ENCODE measurements at places on chromosomes 2 and 18. TPM values are rescaled to one million over a fixed set of nuclear protein-coding genes. Genes with fewer than 3 reads are reported as not detected.
A peak's percentile ranks its signal among the peaks of the same experiment; 100 is the strongest.

GRCh38 chr2:54573537-54573919 lies 117.4 kb downstream of the SPTBN1 start:
- no peak for DNase-seq

- DNase-seq: no peak
These were observed 313.7 kb downstream of the CYP26B1 start for GRCh38 chr2:71833855-71834560.

DNA sequence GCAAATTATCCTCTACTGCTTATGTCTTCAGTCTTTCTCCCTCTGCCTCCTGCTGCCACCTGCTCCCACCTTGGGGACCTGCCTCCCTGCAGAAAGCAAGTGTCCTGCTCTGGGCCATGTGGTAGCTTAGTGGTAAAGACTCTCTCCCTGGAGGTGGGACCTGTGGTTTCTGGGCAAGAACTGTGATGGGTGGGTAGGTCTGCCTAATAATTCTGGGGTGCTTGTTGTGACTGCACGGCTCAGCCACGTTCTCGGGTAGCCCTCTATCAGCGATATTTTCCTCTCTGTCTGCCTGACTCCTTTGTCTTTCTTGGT lies 16.4 kb upstream of the CD28 start:
- DNase-seq: no peak

DNA sequence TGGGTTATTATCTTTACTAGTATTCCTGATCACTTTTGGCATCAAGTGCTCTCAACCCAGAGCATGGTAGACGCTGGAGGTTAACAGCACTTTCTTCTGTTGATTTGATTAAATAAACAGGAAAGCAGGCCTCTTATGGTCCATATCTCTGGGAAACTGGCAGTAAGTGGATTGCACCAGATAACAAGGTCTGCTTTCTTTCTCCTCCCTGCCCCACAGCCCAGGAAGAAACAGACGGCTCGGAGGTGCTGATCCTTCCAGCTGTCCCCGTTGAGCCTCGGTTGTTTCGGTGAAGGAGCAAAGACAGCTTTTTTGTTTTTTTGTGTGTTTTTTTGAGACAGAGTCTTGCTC lies 100.8 kb upstream of the KCTD1 start:
- no peak for DNase-seq

- no peak for DNase-seq
These were observed 356.7 kb downstream of the STK39 start for GRCh38 chr2:167890739-167891138.

DNA sequence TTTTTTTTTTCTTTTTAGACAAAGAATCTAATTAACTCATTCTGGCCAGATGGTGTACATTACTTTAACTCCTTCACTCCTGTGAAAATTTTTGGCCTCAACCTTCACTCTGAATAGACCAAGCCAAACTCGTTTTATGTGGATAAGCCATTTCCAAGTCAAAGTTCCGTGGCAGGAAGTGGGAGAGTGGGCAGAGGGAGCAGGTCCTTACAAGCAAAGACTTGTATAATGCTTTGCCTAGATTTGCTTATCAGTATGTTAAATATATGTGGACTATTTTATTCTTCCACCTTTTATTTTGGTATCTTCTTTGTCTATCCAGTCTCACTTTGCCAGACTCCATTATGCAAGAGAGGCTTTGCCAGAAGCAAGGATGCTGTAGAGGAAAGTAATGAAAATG lies 178.1 kb upstream of the TNP1 start:
- no peak for DNase-seq

- no peak for DNase-seq
These were observed 73.5 kb upstream of the SRD5A2 start for GRCh38 chr2:31654241-31654640.

- no peak for DNase-seq
These were observed 1479.8 kb upstream of the ACVR2A start for GRCh38 chr2:146365041-146365440.

- DNase-seq: no peak
These were observed 730.6 kb downstream of the TSN start for GRCh38 chr2:122486086-122486485.

- DNase-seq: no peak
These were observed 213.6 kb downstream of the NR4A2 start for GRCh38 chr2:156118753-156119416.

DNA sequence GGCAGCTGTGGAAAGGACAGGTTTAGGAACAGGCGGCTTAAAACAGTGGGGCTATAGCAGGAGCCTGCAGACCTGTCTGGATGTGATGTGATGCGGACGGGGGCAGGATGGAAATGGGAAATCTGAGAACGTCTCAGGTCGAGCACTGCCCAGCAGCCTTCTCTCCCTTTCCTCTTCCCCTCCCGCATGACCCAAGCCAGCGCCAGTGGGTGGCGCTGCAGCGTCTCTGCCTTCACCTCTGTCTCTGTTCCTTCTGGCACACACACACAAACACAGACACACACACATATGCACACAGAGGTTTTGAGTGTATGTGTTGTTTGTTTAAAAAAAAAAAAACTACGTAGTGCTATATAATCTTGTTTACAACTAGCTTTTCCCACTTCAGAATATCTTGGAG lies 82.0 kb upstream of the SLC66A3 start:
- peak; percentile 28 for DNase-seq

DNA sequence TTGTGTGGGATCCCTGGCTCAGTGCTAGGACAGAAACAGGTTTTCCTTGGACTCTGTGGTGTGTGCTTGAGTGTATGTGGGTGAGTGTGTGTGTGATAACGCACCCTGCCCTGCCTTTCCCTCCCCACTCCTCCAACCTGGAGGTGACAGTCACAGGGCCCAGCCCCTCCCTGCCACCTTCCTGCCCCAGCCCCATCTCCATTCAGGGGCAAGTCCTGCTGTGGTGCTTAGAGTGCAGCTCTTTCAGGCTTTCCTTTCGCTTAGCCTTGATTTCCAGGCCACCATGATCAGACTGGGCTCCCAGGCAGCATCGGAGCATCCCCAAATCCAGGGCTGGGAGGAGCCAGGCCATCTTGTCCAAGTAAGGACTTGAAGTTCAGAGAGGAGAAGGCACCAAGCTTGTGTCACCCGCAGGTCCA lies 185.2 kb downstream of the ZFP36L2 start:
- DNase-seq: no peak

DNA sequence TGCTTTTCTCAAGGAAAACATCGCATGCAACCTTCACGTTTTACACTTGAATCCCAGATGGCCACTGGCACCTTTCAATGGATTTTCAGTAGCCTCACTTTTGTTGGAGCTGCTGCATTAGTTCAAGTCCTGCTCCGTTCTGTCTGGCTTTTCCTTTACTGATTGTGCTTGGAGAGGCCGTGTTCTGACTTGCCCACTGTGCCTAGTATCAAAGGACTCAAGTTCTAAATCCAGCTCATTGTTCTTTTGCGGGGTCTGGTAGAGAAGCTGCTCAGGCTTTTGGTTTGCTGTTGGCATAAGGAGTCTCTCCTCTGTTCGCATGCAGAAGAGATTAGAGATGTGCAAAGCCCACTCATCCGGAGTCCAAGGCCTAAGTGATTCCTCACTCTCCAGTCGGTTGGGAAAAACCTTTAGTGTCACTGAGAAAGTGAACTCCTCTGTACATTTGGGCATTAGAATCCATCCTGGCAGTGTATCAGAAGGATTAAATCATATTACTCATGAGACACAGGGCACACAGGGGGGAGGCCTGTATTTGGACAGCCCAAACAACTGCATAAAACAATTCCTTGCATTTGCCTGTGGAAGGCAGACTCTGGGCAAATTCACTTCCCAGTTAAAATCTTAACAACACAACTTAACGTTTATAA lies 69.7 kb downstream of the NCK2 start:
- no peak for DNase-seq

GRCh38 chr2:23549051-23549450 lies 164.1 kb downstream of the KLHL29 start:
- DNase-seq: no peak

- DNase-seq: no peak
These were observed 224.8 kb upstream of the SOX11 start for GRCh38 chr2:5467178-5467905.

GRCh38 chr2:55010915-55011314 lies 39.3 kb downstream of the RTN4 start:
- no peak for DNase-seq

TBC1D8 gene
- total RNA-seq: 8.3 TPM

SERPINB3 gene
- total RNA-seq: not detected

OSBPL6 gene
- total RNA-seq: 6.1 TPM
